Thymus (tissue), 14 donors: ENCODE measurements at places on chromosomes 11 and 22. TPM values are rescaled to one million over a fixed set of nuclear protein-coding genes. Genes with fewer than 3 reads are reported as not detected.

HPX gene
- 0.38 TPM for total RNA-seq

ANKK1 gene
- total RNA-seq = 0.14 TPM

HDHD5 gene
- 31.3 TPM for total RNA-seq

DNA sequence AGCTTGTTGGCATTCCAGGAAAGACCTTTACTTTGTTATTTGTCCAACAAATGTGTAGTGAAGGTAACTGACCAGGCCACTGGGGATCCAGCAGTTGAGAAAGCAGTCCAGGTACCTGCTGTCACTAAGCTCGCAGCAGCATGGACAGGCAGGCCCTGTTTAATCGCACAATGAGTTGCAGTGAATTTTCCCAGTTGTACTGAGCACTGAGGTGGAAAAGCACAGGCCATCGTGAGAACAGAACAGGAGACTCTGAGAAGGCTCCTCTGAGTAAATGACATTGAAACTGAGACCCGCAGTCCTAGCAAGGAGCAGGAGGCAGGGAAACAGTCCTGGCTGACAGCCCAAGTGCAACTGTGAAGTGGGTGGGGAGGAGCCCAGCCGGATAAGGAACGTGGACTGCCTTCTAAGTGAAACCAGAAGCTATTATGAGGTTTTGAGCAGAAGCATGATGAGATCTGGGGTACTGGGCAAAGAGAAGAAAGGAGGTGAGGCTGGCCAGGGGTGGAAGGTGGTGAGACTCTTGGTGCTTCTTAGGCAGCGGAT, 39.8 kb upstream of the CDON start:
- H3K27ac ChIP-seq = no peak overlapping the region
- H3K4me1 ChIP-seq = no peaks in the 10 kb centered on the region
- H3K27me3 ChIP-seq = no peaks in the 10 kb centered on the region
- no peak overlapping the region for H3K4me3 ChIP-seq

DNA sequence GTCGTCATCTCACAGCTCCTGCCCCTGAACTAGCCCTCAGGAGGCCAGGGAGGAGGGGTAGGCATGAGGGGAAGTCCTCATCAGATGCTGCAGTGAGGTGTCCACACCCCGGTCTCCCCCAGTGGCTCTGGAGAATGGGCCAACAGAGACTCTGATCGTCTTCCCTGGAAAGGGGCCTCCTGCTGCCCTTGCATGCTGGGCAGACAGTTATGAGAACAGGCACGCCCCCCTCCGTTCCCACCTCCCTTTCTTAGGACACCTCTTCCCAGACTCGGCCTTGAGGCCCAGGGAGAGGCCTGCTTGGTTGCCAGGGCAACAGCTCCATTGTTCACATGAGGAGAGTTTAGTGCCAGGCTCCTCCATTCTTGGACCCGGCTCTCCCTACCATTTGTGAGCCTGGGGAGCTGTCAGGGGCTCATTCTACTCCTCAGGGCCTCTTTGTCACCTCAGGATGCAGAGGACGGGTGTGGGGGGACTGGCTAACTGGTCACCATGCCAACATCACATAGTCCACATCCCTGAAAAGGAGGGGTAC, 157.7 kb downstream of the TTC17 start:
- no peaks in the 10 kb centered on the region for H3K36me3 ChIP-seq
- no peak overlapping the region for H3K27ac ChIP-seq
- no peak for DNase-seq
- H3K4me1 ChIP-seq = no peaks in the 10 kb centered on the region

- no peak overlapping the region for H3K27ac ChIP-seq
- DNase-seq = no peak
- H3K4me3 ChIP-seq = no peak overlapping the region
- peaks cover 72% of the 10 kb centered on the region for H3K36me3 ChIP-seq
Measured at GRCh38 chr11:77879218-77879617, 58.3 kb downstream of the AAMDC start.

GRCh38 chr11:84923489-84923888, 703.7 kb downstream of the DLG2 start:
- no peaks in the 10 kb centered on the region for H3K4me1 ChIP-seq
- no peak for DNase-seq
- H3K27ac ChIP-seq = no peak overlapping the region
- no peaks in the 10 kb centered on the region for H3K27me3 ChIP-seq
- H3K4me3 ChIP-seq = no peak overlapping the region
- no peaks in the 10 kb centered on the region for H3K36me3 ChIP-seq

GRCh38 chr11:69050592-69051380, 2.1 kb downstream of the TPCN2 start:
- no peak overlapping the region for H3K27ac ChIP-seq
- peaks cover 21% of the 10 kb centered on the region for H3K36me3 ChIP-seq
- no peaks in the 10 kb centered on the region for H3K27me3 ChIP-seq
- peaks cover 21% of the 10 kb centered on the region for H3K4me1 ChIP-seq
- H3K4me3 ChIP-seq = no peak overlapping the region
- DNase-seq = no peak

DNA sequence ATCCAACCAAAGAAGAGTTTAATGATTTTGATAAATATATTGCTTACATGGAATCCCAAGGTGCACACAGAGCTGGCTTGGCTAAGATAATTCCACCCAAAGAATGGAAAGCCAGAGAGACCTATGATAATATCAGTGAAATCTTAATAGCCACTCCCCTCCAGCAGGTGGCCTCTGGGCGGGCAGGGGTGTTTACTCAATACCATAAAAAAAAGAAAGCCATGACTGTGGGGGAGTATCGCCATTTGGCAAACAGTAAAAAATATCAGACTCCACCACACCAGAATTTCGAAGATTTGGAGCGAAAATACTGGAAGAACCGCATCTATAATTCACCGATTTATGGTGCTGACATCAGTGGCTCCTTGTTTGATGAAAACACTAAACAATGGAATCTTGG, 23.9 kb downstream of the KDM4D start:
- no peaks in the 10 kb centered on the region for H3K36me3 ChIP-seq
- H3K4me1 ChIP-seq = no peaks in the 10 kb centered on the region
- H3K4me3 ChIP-seq = no peak overlapping the region
- H3K27me3 ChIP-seq = no peaks in the 10 kb centered on the region

- no peaks in the 10 kb centered on the region for H3K27me3 ChIP-seq
- peaks cover 3% of the 10 kb centered on the region for H3K4me1 ChIP-seq
- H3K27ac ChIP-seq = no peak overlapping the region
- no peak overlapping the region for H3K4me3 ChIP-seq
Measured at GRCh38 chr11:116070520-116070919, 566.3 kb upstream of the CADM1 start.

GRCh38 chr11:7982582-7983119, 4.5 kb upstream of the EIF3F start:
- no peak overlapping the region for H3K27ac ChIP-seq
- no peak overlapping the region for H3K4me3 ChIP-seq
- no peak for DNase-seq
- peaks cover 4% of the 10 kb centered on the region for H3K4me1 ChIP-seq
- peaks cover 2% of the 10 kb centered on the region for H3K27me3 ChIP-seq

DNA sequence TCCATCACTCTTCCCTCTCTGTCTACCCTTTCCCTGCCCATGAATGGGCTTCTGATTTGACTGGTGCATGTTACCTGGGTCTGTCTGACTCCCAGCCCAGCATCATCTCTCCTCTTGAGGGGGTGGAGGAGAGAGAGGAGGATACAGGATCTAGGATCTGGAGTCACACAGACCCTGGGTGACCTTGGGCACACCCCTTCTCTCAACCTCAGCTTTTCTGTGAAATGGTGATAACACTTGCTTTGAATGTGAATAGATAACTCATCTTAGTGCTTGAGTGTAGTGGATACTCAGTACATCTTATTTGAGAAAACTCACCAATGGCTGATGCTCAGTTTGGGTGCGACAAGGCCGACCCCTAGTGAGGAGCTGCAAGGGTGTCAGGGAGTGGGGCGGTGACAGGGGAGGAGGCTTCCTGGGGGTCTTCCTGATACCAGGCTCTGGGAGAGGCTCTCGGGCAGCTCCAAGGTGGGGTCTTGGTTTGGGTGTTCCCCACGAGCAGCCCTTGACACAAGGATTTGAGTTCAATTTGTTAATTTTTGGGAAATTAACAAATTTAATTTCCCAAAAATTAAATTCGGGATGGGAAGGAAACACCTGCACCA, 9.0 kb downstream of the INCENP start:
- DNase-seq = no peak
- H3K4me1 ChIP-seq = no peaks in the 10 kb centered on the region
- H3K36me3 ChIP-seq = peaks cover 80% of the 10 kb centered on the region
